ENCODE measurements at places on chromosomes 3 and 15.

- DNase-seq: no peak
These were observed 7.7 kb upstream of the RFTN1 start for GRCh38 chr3:16520970-16521881.

- no peak for DNase-seq
These were observed 61.1 kb downstream of the CBLB start for GRCh38 chr3:105807701-105808100.

GRCh38 chr3:10855871-10856662 is 40.0 kb downstream of the SLC6A11 start:
- DNase-seq: no peak

GRCh38 chr3:78606756-78607155 is 1161.0 kb downstream of the ROBO1 start:
- DNase-seq: no peak

GRCh38 chr15:41773729-41774061 is 589 bp upstream of the MAPKBP1 start:
- no peak for DNase-seq

- DNase-seq: no peak
These were observed 6.3 kb downstream of the CMTM7 start for GRCh38 chr3:32397941-32398340.

- DNase-seq: no peak
These were observed 1.3 kb downstream of the RHCG start for GRCh38 chr15:89494941-89495637.

DNA sequence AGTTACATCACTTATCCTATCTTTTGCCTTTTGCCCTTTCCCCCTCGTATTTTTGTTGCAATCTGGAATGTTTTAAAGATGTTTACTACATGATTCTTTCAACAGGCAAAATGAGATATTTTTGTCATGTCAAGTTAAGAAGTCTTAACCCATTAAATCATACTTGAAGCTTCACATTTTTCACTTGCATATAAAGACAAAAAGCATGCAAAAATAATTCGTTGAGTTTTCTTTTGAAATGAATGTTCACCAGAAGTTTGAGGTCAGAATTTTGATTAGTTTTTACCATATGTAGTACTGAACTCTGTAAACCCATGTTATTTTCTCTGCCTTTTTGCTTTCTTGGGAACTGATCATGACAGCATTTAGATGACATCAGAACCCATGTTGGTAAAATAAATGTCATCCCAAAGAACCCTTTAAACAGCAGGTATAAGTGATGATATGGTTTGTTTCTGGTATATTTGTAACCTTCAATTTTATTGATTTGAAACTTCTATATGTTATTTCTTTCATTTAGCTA is 188.5 kb downstream of the GHSR start:
- no peak for DNase-seq

GRCh38 chr3:36317915-36318314 is 62.4 kb upstream of the STAC start:
- DNase-seq: no peak

DNA sequence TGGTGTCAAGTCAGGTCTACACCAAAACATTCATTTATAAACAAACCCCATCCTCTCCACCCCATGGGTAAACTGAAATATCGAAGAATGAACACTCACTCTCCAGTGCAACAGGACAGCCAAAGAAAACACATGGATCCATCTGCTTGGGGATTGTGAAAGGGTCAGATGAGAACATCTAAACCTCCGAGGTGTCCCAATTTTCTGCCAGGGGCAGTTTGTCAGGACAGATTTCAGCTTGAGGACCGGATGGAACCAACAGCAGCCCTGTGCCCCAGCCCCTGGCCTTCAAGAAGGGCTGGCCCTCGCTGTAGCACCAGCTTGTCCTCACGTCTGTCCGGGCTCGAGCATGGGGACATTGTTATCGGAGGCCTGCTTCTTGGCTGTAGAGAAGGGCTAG is 45.5 kb downstream of the PCSK6 start:
- no peak for DNase-seq

DNA sequence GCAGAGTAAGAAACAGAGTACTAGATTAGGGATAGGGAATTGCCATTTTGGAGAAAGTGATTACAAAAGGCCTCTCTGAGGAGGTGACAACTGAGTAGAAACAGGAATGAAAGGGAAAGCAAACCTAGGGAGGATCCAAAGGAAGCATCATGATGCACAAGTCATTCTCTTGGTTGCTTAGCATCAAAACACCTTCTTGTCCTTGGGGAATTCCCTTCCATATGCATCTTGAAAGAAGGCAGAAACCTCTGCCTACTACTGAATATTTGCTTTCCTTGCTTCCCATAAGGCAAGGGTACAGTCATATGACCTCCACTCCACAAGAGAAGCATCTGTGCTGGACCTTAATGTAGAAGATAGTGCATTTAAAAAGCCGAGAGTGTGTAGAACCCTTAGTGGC is 24.1 kb downstream of the GABPB1 start:
- DNase-seq: no peak

GRCh38 chr3:153160451-153161137 is 1.4 kb upstream of the RAP2B start:
- DNase-seq: peak; percentile 37

DNA sequence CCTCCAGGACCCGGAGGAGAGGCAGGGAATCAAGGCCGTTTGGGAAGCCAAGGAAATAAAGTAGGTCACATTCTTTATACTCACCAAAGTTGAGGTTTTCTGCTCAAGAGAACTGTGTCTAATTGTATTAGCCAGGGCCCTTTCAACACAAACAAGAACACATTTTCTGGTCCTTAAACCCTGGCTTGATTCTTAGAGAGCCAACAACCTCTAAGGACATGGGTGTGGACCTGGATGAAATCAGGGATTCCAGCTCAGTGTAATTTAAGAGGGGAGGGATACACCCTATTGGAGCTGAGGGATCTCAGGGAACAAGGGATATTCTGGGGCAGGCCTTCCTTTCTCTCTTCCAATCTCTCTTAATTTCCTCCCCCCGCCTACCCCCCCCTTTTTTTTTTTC is 104.8 kb downstream of the COL6A6 start:
- no peak for DNase-seq

GRCh38 chr3:127686512-127686894 is 13.8 kb downstream of the ABTB1 start:
- no peak for DNase-seq

DNA sequence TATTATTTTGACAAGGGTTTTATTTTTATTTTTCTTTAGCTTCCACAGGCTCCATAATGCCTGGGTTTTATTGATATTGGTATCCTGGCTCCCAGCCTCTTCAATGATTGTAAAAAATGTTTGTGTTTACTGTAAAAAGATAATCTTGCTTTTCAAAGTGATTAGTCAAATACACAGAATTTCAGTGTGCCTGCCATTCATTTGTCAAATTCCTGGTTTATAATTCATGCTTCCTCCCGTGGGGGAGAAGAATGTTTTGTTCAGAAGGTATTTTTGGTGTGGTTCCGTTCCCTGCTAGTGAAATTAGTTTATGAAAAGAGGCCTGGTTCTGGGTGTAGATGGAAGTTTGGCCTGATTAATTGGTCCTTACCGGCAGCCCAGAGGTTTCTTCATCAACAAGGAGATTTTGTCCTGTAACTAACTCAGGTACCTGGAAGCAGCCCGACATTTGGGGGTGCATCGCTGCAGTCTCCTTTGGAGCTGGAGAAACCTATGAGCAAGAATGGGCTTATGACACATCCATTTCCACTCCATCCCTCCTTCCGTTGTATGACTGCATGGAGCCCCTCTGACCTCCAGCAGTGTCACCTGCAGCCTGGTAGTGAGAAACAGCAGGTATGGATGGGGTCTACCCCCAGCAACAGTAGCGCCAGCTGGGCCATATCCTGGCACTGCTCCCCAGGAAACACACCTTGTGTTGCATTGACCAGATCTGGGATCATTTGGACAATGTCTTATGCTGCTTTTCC is 101.5 kb downstream of the PGPEP1L start:
- DNase-seq: no peak

DNA sequence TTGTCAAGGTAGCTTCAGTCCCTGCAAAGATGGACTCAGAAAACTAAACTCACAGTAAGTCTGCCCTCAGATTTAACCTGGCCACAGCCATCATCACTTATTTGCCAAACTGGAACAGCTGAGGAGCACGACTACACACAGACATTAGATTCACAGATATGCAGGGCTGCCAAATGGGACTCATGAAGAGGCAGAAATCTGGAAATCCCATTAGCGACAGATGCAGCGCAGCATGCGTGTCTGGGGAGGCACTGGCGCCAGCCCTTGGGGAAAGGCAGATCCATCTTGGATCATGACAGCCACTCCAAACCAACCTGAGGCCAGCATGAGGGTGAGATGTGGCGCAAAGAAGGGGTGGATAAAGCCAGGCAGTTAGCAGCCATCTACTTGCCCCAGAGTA is 160.7 kb upstream of the TSC22D2 start:
- DNase-seq: no peak

GRCh38 chr3:58522759-58523425 is 14.1 kb downstream of the ACOX2 start:
- DNase-seq: no peak

DNA sequence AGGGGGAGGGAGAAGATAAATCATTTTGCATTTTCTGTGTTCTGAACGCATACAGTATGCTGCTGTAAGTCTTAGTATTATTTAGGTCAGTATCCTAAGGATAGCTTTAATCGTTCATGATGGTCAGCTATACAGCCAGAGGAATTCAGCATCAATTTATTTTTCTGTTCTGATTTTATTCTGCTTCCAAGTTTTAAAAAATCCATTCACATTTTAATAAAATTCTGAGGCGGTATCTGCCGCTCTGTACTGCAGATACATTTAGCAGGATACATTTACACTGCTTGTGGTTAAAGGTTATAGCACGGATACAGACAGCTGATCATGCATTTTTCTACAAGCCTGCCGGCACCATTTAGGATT is 17.8 kb downstream of the ZBTB38 start:
- DNase-seq: no peak

GRCh38 chr3:112101916-112102315 is 15.7 kb downstream of the C3orf52 start:
- DNase-seq: no peak

DNA sequence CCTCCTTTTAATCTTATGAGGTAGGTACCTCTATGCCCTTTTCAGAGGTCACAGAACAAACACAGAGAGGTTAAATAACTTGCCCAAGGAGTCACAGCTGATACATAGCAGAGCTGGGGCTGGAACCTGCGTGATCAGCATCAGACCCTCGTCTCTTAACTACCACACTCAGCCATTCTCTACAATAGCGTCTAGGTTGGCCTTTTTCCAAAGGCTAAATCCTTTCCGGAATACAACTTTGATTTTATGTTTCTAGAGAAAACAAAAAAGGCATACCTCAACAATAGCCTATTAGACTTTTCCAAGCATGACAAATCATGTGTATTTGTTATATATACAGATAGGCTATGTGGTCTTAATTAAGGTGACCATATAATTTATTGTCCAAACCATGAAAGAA is 187.2 kb downstream of the RORA start:
- DNase-seq: no peak

GRCh38 chr15:91861223-91861622 is 7.7 kb downstream of the SLCO3A1 start:
- no peak for DNase-seq

GRCh38 chr3:95476534-95476933 is 1337.9 kb upstream of the EPHA6 start:
- no peak for DNase-seq

DNA sequence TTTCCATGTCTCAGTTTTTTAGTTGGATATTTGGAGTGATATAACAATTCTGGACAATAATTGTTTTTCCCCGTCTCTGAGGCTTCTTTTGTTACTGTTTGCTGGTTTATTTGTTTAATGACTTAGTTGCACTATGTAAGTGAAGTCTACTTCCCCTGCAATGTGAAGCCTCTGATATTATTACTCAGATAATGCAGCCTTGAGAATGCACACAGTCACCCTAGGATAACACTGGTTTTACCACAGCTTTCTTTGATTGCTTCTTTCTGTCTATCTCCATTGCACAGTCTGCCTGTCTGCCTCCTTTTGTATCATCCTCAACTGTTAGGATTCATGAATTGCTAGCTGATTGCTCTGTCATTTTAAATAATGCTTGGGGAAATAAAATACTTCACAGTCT is 208.7 kb upstream of the ROBO1 start:
- DNase-seq: no peak

DNA sequence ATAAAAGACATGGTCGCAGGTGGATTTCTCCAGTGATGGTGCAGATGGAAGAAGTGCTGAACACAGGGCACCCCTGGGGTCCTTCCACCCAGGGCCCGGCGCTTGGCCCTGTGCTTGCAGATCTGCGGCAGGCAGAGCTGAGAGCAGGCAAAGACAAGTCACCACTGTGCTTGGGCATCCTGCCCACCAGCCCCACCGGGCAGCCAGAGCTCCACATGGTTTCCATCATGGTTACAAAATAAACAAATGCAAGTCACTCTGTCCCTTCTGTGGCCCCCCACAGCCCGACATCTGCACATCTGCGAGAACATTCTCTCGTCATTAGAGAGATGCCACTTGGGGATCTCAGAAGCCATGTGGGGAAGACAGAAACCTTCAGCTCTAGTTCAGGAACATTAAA is 37.6 kb upstream of the SFMBT1 start:
- DNase-seq: no peak

GRCh38 chr3:134333522-134334181 is 40.6 kb downstream of the AMOTL2 start:
- DNase-seq: no peak

DNA sequence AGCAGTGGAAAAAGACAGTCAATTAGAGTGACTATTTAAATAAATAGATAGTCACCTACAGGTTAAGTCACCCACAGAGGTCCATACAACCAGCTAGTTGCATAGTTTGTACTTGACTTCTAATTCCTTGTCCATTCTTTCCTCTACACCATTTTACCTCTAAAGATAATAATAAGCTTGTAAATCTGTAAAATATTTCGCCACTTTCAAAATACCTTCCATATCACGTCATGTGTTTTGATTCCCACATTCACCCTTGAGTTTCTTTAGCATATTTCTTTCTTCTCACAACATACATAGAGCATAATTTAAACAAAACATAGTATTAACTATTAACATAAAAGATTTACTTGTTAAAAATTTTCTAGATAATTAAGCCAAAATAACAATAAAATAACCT is 689.6 kb downstream of the MECOM start:
- DNase-seq: no peak

DNA sequence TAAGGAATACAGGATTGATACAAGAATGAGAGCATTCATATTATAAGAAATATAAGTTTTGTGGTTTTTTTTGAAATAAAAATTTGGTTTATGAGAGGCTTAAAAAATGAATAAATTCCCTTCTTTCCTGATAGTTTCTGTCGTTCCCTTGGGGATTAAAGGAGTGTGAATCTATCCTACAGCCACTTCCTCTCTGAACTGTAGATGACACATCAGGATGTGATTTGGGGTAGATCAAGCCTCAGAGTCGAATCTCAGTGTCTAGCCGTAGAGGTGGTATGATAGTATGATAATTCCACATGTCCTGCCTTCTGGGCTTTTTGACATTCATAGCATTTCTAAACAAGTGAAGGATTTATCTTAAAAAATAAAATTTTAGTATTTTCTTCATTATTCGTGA is 343.1 kb downstream of the LPP start:
- DNase-seq: no peak

- DNase-seq: no peak
These were observed 312.2 kb upstream of the TBC1D5 start for GRCh38 chr3:18054625-18055024.
